ENCODE measurements at places on chromosomes 13 and 19. TPM values are rescaled to one million over a fixed set of nuclear protein-coding genes. Genes with fewer than 3 reads are reported as not detected.

GRCh38 chr13:28094306-28094705 lies 6.1 kb downstream of the FLT3 start:
- no peak for DNase-seq

- no peak for DNase-seq
Observed at GRCh38 chr19:35088131-35088913, 27.3 kb upstream of the FXYD3 start.

Gene ZGLP1
- 1.6 TPM for total RNA-seq

Gene GJB6
- not detected for total RNA-seq

- DNase-seq = no peak
Observed at GRCh38 chr19:2014731-2015607, 545 bp downstream of the BTBD2 start.

DNA sequence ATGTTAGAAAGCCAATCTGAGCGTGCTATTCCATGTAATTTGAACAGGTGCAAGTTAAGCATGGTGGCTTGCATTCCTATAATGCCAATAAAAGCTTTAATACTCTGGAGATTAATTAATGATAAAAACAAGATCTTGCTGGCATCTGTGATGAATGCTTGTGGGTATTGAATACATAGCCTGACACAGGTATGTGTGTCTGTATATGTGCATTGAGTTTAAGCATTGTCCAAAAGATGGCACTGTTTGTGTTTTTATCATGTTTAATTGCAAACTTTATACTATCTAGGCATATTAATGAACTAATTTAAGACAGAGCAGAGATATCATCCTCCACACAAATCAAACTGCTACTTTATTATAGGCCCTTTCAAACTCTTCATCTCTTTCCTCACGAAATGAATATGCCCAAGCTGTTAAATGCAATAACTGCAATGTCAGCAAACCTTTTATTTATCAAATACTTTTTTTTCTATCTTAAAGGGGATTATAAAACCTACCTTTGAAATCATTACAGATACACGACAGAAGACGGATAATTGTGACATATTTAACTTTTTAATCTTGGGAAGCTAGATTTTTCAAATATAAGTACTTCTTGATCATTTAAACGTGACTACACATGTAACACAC lies 86.5 kb downstream of the TNFSF11 start:
- no peak for DNase-seq

- no peak for DNase-seq
Observed at GRCh38 chr19:8370176-8371010, 6.4 kb downstream of the ANGPTL4 start.

Gene NPAS1
- 0.37 TPM for total RNA-seq

DNA sequence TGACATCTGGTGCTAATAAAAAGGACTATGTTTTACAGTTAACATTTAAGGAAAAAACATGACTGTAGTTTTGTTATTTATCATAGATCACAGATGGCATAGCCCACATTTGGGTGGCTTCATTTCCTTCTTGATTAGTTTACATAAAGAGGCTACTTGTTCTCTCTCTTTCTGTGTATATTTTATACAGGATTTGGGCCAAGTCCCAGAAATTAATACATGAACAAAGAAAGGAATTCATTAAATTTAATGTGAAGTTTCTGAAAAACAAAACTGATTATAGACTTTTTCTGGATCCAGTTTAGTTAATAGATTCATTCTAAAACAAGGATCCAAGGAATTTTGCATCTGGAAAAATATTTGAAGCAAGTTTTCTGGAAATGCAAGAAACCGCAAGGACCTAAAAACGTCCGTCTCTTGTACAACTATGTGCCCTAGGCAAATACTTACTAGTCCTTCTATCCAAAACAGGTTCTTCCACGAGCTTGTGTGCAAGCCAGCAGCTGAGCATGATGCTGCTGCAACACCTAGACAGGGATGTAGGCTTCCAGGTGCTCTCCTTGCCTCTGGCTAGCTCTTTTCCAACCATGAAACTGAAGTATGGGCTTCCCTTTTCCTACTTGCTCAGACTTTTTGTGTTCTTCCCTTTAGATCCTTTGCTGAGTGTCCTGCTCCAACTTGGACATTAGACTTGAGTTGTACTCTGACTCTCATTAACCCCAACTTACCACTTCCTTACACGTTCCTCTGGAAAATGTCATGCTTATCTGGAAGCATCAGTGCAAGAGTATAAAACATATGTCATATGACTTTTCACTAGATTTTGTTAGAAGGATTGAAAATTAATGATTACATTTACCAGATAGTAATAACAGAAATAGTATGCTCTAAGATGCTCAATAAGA lies 161.5 kb upstream of the STARD13 start:
- no peak for DNase-seq

DNA sequence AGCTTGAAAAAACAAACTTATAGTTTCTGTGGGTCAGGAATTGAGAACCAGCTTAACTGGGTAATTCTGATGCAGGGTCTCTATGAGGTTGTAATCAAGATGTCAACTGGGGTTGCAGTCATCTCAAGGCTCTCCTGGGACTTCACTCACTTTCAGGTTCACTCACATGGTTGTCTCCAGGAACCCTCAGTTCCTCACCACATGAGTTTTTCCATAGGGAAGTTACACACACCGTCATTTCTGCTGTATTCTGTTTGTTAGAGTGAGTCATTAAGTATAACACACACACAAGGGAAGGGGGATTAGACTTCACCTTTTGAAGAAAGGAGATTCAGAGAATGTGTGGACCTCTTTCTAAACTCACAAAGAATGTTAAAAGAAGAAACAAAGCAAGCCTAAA lies 34.9 kb upstream of the MLNR start:
- no peak for DNase-seq

DNA sequence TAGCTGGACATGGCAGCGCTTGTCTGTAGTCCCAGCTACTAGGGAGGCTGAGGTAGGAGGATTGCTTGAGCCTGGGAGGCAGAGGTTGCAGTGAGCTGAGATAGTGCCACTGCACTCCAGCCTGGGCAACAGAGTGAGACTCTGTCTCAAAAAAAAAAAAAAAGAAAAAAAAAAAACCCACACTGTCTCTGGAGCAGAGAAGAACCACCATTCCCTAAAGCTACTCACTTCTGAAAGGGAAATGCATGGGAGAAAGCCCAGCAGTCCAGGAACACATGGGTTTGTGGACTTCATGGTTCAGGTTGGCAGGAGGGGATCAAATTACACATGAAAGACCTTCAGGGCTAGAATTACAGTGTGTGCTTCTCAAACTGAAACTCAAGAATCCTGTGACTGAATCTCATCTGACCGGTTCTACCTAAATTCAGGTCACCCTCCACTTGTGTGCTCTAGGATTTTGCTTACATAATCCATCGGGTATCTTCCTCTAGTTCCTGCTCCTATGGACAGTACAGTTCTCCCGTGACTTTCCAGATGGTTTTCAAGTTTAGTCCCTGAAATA lies 30.2 kb upstream of the CPB2 start:
- no peak for DNase-seq

Gene PRKCG
- not detected for total RNA-seq

Gene ZFP14
- total RNA-seq = 4.0 TPM

DNA sequence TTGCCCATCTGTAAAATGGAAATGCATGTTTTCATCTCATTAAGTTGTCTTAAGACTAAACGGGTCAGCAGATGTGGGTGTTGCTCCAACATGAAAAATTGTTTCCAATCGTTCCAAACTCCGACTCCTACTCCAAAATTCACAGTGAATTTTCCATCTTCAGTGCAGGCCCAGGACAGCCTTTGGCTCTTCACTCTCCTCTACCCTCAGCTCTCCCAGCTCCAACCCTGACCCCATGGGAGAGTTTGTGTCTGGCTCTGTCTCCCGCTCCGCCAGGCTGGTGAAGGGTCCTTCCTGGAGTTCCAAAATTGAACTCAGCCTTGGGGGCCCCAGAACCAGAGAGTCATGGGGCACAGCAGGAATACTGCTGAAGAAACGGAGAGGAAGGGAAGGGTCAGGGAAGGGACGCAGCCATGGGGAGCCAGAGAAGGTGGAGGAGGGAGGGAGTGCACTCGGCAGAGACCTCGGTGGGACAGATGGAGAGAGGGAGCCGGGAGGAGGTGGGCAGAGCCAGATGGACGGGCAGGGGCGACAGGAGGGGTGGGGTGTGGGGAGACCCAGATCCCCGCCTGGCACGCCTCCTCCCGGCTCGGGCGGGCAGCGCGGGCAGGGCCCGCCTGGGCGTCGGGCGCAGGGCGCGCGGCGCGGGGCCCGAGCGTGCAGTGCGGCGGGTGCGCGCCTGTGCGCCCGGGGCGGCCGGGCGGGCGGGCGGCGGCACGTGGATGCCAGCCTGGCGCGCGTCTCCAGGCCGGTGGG lies 45.6 kb downstream of the CELF5 start:
- no peak for DNase-seq

DNA sequence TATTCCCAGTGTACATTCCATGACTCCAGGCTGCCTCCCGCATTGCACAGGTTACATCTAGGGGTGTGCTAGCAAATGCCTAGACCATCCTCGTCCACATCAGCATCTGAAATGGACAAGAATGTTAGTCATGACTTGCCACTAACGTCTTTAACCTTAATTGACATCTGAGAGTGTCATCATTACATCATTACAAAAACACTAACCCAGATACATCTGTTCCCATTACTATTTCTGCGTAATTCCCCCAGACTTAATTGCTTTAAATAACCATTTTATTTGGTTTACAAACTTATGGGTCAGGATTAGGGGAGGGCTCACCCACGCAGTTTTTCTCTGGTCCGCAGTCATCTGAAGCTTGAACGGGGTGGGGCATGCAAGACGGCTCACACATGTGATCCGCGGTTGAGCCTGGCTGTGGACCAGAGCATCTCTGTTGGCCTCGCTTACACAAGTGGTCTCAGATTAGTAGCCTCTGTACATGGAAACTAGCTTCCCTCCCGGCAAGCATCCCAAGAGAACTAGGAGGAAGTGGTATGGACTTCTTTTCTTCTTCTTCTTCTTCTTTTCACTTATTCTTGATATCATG lies 15.9 kb downstream of the KL start:
- no peak for DNase-seq

- no peak for DNase-seq
Observed at GRCh38 chr13:52779103-52779502, 39.5 kb upstream of the CNMD start.

DNA sequence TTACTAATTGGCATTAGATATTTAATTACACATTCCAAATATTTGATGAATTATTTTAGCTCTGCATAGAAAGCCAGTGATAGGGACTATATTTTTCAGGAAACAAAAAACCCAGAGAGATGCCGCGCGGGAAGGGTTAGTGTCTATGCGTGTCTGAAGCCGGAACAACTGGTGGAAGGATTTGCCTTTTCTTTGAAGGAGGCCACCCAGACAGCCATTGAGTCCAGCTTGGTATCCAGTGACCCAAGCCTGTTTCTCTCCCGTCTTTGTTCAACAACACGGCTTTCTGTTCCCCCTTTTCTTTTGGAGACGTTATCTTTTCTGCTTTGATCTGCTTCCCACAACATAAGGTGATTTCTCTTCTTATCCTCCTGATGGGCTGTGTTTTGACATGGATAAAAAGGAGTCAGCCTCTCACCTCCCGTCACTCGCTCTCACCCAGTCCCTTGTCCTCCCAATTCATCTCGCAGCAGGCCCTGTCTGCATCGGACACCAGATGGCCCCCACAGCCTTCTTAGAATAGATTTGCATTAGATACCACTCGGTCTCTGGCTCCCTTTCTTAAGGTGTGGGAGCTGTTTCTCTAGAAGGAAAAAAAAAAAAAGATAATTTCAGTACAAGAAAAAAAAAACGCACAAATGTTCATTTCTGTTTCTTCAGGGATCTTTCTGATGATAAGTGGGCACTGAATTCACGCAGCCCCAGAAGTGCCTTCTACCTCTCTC lies 361.8 kb downstream of the ZNF536 start:
- no peak for DNase-seq

Gene ZNF256
- total RNA-seq = 3.0 TPM

DNA sequence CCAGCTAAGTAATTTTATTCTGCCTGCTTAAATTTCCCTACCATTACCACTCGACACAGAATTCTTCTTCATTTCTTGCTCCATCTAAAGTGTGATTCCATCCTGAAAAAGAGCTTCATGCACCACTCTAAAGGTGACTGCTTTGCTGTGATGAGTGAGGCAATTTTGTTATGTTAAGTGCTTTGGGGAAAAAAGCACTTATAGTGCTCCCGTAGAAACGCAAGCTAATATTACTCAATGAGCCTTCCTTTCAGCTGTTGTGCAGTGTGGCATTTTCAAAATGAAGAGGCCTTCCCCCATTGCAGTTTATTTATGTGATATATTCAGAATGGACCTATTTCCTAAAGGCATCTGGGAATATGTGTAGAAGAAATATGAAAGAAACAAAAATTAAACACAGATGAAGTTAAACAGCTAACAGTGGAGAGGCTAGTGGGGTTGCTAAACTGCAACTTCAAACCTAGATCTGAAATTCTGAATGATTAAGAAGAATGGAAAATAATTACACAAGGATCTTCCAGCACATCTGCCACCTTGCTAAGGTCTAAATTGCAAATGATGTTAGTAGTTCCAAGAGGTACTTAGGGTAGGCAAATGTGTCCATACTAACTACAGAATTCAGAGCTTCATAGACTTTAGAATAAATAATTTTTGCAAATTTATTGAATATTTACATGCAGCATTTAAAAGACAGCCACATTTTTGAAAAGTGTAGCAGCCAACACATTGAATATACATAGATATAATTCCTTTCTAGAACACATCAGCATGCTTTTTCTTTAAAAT lies 211.7 kb downstream of the DCT start:
- DNase-seq = no peak

Gene HRC
- 1.2 TPM for total RNA-seq

DNA sequence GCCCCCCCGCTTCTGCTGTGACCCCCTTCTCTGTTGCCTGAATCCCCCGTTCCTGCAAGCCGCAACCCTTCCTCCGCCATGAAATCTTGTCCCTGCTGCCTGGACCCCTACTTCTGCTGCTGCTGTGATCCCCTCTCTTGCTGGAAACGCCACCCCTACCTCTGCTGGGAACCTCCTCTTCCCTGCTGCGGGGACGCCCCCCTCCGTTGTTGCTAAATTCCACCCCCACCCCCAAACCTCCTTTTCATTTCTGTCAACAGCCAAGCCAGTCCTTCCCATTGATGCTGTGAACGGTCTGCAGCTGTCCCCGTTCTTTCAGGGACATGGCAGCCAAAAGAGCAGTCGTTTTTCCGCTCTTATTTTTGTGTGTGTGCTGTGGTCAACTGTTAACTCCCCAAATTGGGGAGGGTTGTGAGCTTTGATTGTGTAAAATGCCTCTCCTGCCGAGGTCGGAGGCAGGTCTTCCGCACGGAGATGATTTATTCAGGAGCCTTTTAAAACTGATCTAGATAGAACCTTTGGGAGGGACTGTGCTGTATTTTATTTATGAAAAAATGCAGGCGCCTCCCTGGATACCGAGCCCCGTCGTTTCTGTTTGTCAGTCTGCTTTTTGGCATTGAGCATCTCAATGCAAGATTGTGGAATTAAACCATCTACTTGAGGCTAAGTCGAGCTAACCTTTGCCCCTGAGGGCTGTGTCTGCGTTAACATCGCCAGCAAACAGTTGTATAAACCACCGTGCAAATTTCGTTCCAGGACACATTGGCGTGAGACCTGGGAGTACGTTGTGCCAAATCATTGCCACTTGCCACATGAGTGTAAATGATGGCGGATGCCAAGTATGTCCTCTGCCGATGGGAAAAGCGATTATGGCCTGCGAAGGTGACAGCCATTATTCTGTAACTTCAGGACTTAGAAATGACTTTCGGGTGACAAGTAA lies 27.9 kb upstream of the NDUFS7 start:
- no peak for DNase-seq
